ENCODE measurements at places on chromosomes 16 and 17.

DNA sequence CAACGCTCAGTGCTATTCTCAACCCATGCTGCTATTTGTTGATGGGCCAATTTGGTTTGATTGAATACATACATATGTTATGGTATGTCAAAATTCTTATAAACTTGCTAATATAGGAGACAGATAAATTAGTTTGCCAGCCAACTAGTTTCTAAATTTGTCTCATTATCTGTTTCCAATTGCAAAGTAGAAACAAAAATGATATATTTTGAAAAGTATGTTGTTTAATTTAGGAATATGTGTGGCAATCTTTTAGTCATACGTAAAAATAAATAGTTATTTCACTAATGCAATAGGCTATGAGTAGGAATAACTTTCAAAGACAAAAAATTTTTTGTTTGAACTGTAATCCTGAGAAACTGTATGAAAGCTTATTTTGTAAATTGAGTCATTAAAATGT lies 210.6 kb upstream of the KCNJ16 start:
- DNase-seq, result no peak

DNA sequence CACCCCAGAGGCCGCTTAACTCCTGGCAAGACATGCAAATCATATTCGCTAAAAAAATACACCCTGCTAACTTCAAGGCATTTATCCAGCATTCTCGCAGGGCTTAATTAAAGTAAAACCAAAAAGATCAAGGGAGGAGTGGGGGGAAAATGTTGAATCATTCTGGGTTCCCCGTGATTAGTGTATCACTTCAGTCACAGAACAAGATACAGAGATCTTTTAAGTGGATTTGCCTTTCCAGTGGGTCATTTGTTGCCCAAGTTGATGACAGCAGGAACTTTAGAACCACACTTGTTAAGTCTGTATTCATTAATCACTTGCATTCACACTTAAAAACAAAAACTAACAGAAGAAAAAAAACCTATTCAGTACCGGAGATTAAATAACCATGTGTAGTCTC lies 17.3 kb downstream of the CRYBA1 start:
- no peak for DNase-seq

DNA sequence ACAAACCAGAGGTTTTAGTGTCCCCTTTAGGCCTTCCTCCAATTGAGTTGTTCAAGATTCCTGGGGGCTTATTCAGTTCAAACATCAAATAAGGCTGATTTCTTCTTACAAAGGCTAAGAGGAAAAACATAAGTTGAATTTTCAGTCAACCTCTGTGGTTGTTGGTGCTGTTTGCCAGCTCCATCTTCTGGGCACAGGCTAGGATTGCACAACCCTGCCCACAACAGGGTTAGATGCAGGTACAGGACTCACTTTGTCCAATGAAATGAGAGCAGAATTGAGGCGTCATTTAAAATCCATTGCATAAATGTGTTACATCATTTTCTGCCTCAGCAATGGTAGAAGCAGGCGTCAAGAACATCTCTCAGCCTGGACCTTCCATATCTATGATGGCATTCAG lies 173.3 kb downstream of the PMP22 start:
- DNase-seq, result no peak

DNA sequence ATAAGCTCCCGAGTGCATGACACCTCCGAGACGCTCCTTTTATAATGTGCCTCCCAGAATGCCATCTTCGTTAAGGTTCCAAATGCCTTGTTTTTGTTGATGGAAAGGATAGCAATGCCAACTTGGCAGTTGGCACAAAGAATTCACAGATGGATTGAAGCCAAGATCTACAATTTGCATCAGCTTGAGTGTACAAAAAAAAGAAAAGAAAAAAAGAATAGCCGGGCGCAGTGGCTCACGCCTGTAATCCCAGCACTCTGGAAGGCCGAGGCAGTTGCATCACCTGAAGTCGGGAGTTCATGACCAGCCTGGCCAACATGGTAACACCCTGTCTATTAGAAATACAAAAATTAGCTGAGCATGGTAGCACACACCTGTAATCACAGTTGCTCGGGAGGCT lies 7.6 kb downstream of the TBC1D16 start:
- peak; percentile 39 for DNase-seq

DNA sequence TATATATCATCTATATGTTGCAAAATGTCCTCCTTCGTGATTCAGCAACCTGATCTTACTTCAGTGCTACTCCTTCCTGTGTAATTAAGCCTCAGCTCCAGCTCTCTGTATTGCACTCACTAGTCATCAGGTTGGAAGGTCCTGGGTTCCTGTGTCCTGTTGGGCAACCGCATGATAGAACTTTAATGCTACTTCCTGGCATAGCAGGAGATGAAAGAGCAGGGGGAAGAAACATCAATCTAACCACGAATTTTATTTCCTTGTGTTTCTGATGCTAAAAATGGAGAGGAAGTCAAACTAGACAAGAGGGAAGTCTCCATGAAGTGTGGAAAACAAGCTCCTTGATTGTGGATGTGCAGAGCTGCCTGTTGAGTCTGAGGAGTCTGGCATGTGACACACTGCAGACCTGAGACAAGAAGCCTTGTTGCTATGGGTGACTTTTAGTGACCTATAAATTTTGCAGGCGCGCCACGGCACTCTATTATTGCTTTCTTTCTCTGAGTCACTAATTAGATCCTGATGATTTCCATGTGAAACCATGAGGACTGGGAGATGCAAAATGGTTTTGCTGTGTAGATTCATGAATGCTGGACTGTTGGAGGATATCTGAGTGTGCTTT lies 25.6 kb downstream of the IGSF6 start:
- no peak for DNase-seq

DNA sequence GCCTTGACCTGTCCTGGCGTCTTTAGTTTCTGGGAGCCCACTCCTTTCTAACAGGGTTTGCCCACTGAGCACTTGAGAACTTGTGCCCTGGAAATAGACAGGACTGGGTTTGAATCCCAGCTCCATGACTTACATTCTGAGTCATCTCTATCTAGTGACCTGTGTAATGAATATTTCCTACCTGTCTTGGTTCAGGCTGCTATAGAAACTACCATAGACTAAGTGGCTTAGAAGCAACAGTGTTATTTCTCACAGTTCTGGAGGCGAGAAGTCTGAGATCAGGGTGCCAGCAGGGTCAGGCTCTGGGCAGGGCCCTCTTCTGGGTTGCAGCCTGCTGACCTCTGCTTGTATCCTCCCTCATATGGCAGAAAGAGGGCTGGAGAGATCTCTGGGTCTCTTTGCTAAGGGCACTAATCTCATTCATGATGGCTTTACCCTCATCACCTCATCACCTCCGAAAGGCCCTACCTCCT lies 110.7 kb upstream of the DHX40 start:
- DNase-seq, result no peak

DNA sequence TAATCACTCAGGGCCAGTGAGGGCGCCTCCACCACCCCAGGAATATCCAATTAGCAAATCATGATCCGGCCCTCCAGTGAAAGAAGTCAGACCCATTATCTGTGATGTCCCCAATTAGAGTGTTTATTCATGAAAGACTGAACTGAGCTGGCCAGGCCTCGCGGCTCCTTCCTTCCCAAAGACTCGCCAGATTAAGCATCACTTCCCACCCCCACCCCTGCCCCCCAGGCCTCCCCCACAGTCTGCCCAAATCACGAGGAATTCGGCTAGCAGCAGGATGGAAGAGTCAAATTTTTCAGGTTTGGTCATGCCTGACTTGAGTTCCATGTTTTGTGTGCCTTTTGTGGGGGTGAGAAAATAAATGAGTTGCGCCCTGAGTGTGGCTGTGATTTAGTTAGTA lies 298.4 kb upstream of the SALL1 start:
- DNase-seq, result no peak

GRCh38 chr17:41710472-41711090 lies 1.6 kb upstream of the GAST start:
- peak; percentile 50 for DNase-seq

- no peak for DNase-seq
Measured at GRCh38 chr16:73549984-73550631, 502.2 kb upstream of the ZFHX3 start.

DNA sequence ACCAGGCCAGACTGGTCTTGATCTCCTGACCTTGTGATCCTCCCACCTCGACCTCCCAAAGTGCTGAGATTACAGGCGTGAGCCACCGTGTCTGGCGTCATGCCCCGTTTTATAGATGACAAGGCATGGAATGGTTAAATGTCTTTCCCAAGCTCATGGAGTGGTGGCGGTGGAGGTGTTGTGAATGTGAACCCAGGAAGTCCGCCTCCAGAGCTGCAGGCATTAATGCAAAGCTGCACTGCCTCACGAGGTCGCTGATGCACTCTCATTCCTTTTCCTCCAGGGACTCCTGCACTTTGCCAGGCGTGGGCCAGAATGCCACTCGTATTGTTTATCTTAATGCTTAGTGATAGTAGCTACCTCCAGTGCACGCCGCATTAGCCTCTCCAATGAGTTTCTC lies 149.6 kb downstream of the WWOX start:
- no peak for DNase-seq

GRCh38 chr17:19005137-19005773 lies 691 bp upstream of the FAM83G start:
- no peak for DNase-seq

- no peak for DNase-seq
Measured at GRCh38 chr16:49556249-49556605, 182.6 kb downstream of the C16orf78 start.

- no peak for DNase-seq
Measured at GRCh38 chr17:60173304-60173819, 23.6 kb downstream of the CA4 start.

GRCh38 chr16:23026784-23027362 lies 122.4 kb downstream of the USP31 start:
- DNase-seq, result no peak

DNA sequence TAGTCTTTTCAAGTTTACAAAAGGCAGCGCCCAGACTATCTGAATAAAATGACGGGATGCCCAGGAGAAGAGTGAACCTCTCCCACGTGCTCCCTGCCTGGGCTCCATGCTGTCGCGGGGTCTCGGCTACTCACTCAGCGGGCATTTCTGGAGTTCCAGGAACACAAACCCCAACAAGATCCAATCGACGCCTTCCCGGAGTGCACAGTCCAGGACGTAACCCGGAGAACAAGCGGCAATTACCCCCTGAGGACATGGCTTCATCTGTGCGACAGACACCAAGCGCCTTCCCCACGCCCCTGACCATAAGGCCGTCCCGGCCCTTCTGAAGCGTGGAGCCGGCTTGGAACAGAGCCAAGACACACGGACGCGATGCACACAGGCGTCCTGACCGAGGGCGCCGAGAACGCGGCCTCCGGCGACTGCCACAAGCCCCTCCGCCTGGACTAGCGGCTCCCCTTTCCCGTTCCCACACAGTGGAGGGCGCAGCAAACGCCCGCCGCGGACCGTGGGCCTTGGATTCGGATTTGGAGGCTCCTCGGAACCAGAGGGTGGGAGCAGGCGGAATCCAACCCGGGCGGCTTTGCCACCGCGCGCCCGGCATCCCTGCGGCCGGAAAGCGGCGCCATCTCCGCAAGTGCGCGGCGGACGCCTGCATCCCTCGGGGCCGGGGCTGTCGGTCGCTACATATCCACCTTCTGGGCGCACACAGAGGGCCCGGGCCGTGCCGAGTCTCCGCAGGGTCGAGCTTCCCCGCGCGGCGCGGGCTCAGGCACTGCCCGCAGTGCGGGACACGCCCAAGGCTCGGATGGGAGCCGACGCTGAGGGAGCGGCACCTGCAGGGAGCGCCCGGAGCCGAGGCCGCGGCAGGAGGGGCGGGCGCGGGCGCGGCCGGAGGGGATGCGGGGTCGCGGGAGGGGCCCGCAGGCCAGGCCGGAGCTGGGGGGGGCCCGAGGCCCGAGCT lies 725 bp downstream of the ABCA3 start:
- DNase-seq, result no peak
